ENCODE measurements at places on chromosomes 7 and 10.

DNA sequence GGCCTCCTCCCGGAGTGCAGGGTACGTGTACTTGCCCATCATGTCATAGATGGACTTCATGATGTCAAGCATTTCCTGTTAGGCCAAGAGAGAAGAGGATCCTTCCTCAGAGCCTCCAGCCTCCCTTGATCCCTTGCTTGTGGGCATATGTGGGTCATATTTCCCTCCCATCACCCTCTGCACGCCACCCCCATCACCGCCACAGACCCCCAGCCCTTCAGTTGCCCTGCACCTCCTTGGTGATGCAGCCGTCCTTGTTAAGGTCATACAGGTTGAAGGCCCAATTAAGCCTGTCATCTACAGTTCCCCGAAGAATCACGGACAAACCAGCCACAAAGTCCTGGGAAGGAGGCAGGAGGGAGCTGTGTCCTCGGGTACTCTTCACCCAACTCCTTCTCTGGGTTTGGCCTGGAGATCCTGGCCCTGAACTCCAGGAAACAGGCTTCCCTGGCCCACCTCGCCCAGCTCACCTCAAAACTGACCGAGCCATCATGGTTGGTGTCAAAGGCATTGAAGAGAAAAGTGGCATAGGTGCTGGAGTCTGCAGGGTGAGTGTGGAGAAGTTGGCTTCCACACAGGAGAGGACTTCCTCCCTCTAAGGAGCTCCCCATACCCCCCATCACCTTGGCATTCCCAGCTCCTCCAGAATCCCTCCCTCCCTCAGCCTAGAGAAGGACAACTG, 9.8 kb upstream of the OGA start:
- no peak for DNase-seq

- DNase-seq = no peak
These were observed 84.1 kb upstream of the INHBA start for GRCh38 chr7:41786944-41787343.

- no peak for DNase-seq
These were observed 15.0 kb downstream of the CCDC6 start for GRCh38 chr10:59891349-59891748.

DNA sequence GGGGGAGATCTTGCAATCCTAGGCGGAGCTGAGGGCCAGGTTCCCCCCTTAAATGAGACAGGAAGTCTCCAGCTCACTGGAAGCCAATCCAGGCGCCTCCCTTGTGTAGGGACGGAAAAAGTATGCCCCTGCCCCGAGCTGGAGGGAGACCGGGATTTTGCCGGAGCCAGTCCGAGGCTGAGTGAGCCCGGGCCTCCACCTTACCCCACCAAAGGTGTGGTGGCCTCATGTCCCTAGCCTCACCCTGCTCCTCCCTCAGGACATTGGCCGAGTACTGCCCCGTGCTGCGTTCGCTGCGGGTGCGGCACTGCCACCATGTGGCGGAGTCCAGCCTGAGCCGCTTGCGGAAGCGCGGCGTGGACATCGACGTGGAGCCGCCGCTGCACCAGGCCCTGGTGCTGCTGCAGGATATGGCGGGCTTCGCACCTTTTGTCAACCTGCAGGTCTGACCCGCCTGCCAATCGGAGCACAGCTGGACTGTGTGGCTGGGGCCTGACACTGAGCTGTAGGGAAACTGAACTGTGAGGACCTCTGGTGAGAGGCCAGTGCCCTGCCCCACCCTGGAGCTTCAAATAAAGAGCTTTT, 2.0 kb downstream of the FBXL15 start:
- DNase-seq = no peak

DNA sequence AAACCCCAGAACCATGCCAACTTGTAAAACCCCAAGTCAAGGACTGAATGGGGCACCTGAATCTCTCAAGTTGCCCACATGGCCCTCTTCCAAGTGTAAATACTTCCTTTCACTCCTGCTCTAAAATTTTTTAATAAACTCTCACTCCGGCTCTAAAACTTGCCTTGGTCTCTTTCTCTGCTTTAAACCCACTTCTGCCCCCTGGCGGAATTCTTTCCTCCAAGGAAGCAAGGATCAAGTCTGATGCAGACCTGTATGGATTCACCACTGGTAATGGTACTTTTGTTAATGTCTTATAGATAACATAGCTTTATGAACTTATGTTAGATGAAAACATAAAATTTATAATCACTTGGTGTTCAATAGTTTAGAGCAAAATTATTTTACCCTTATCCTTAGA, 33.8 kb downstream of the SLC16A9 start:
- DNase-seq = no peak

GRCh38 chr7:131197920-131198615, 129.6 kb upstream of the MKLN1 start:
- no peak for DNase-seq

DNA sequence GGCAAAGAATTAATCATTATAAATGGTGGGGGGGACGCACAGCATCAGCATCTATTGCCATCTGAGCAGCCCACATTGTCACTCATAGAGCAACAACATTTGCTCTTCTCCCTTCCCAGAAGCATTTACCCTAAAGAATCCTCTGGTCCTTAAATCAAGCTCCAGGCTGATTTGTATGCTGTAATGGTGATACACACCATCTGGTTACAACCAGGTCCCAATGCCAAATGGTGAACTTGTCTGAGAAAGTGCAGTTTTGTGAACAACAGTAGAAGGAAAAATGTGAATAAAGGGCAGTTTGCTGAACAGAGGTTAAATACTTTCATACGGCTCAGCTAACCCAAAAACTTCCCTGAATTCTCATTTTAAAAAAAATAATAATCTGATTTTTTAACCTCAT, 38.8 kb upstream of the TCF7L2 start:
- DNase-seq = no peak

GRCh38 chr10:80502621-80503583, 34.8 kb upstream of the SH2D4B start:
- DNase-seq = no peak

All from NCI-H524 (cell line).